NCI-H187 treated with DMSO at 0.1 percent for 48 hours (cell line): ENCODE measurements at places on chromosomes 7 and 10.

- DNase-seq, result no peak
Observed at GRCh38 chr7:18623389-18623788, 127.8 kb downstream of the HDAC9 start.

DNA sequence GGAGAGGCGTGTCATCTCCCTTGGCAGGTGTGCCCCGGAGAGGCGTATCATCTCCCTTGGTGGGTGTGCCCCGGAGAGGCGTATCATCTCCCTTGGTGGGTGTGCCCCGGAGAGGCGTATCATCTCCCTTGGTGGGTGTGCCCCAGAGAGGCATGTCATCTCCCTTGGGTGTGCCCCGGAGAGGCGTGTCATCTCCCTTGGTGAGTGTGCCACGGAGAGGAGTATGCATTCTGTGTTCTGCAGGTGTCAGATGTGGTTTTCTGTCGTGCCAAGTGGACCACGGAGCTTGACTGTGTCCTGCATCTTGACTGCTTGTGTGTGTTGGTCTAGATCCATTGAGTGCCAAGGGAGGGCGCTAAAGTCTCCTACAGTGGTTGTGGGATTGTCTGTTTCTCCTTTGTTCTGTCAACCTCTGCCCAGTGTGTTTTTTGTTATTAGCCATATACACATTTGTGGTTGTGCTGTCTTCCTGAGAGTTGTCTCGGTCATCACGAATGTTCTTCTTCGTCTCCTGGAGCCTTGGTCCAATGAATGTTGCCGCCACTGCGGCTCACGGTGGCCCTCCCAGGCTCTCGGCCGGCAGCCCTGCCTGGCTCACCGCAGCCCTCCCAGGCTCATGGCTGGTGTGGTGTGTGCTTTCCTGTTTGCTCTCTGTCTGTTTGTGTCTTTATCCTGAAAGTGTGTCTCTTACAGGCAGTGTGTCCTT, 96.8 kb downstream of the INPP5A start:
- DNase-seq, result no peak

GRCh38 chr10:29880856-29881255, 178.5 kb downstream of the JCAD start:
- DNase-seq, result no peak

DNA sequence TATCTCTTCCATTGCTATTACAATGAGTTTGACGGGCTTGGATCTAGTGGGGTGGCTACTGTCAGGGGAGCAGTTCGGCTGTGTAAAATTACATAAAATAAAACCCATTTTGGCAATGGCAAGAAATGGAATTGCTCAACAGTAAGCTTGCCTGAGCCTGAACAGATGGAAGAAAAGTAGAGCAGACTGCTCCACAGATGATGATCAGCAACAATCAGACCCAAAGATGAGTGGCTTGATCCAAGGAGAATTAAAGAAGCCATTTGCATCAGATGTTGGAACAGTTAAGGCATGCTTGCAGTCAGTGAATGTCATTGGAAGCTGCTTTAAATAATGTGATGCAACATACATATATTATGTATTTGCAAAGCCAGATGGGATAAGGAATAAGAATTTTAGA, 256.6 kb upstream of the SMIM30 start:
- DNase-seq, result no peak

DNA sequence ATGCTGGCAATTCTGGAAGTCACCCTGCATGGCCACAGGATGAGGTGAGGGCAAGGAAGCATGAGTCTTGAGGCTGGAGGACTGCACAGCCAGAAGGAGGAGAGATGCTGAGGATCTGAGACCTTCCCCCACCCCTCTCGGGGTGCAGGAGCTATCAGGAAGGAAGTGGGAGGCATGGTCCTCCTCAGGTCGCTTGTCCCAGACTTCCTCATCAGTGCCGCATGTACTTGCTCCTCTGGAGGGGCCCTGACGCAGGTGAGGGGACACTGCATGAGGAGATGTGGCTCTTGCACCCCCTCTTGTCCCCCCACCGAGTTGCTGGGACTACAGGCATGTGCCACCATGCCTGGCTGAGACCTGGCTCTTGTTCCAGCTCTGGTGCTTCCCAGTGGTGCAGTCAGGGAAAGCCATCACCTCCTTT, 5.7 kb upstream of the ZMIZ1 start:
- no peak for DNase-seq

GRCh38 chr7:122457969-122458368, 153.4 kb upstream of the FEZF1 start:
- no peak for DNase-seq

DNA sequence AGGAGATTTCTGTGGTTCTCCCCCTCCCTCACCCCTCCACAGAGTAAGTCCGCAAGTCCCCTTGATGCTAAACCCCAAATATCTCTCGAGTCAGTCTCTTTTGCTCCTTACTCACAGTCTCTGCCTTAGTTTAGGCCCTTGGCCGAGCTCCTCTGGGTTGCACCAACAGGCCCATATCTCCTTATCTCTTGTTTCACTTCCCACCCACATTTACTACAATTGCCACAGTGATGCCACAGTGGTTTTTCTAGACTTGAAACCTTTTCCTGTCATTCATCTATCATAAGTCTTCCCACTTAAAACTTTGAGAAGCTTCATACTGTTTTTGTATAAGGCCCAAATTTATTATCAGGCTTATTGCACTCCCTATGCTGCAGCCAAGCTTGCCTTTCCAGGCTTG, 23.4 kb upstream of the NME8 start:
- no peak for DNase-seq

DNA sequence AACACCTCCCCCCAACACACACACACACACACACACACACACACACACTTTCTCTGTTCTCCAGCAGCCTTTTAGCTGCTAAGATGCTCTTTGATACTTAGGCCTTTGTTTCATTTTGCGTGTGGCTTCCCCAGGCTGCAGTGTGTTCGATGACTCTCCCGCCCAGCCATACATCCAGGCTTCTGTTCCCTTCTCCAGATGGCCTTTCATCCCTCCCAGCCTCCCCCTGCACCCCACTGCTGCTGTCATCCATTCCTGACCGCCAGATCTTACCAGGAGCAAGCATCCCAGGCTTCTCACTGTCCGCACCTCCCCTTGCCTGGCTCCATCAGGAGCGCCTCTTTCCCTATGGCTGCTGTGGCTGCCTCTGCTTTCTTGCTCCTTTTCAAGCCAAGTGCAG, 77.8 kb upstream of the PPIF start:
- DNase-seq, result no peak

- no peak for DNase-seq
Observed at GRCh38 chr7:149759093-149759860, 14.1 kb downstream of the ZNF467 start.

- no peak for DNase-seq
Observed at GRCh38 chr7:121286742-121287734, 41.8 kb upstream of the WNT16 start.

DNA sequence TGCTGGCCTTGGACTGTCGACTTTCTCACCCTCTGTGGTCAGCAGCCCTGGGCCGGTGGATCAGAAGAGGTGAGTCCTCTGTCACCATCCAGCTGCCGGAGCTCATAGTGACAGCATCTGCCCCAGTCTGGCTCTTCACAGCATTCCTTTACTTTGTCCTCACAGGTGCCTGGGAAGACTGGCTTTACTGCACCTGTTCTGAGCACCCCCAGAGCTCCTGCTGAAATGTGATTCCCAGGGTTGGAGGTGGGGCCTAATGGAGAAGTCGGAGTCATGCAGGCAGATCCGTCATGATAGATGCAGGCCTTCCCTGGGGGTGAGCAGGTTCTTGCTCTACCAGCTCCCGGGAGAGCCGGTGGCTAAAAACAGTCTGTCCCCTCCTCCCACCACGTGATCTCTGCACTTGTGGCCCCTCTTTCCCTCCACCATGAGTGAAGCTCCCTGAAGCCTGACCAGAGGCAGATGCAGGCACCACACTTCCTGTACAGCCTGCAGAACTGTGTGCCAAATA, 171.5 kb downstream of the ZMYND11 start:
- no peak for DNase-seq

DNA sequence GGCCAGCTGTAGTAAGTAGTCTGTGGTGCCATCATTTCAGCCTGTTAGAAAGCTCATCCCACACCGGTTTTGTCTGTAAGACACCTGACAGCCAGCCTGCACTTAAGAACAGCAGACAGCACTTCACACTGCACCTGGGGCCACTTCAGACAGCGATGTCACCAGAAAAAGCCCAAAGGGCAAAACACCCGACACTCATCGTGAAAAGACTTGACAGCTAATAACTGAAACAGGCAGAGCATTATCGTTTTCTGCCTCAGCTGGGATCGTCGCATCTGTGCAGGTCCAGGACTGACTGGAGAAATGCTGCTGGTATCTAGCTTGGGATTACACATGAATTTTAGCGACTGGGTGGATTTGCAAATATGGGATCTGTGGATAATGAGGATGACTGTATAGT, 16.8 kb upstream of the LAT2 start:
- DNase-seq, result peak; percentile 81

GRCh38 chr10:71040343-71040742, 152.0 kb upstream of the PCBD1 start:
- no peak for DNase-seq

GRCh38 chr10:77091597-77092165, 545.9 kb downstream of the KCNMA1 start:
- no peak for DNase-seq

DNA sequence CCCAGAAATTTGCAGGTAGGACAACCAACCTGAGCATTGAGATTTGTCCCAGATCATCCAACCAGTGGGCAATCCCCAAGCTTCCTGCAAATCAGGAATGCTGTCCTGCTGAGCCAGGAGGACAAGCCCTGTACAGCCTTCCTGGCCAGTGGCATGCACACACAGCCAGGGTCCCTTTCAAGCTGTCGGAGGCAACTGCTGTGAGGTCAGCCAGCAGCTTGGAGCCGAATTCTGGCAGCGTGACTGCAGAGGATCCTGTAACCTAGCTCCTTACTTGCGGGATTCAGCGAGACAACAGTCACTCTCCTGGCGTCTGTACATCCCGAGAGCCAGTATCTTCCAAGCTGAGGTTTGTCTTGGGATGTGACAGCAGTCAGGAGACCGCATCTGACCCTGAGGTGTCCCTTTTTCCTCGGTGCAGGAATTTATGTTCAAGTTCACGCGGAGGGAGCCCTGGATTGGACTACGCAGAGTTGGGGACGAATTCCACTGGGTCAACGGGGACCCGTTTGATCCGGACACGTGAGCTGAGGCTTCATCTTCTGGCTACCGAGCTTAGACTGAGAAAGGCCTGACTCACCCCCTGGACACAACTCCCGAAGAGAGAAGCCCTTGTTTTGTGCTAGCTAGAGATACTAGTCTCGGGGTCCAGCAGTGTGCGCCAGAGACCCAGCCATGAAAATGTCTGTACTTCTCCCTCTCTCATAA, 18.3 kb downstream of the CLEC2L start:
- no peak for DNase-seq

DNA sequence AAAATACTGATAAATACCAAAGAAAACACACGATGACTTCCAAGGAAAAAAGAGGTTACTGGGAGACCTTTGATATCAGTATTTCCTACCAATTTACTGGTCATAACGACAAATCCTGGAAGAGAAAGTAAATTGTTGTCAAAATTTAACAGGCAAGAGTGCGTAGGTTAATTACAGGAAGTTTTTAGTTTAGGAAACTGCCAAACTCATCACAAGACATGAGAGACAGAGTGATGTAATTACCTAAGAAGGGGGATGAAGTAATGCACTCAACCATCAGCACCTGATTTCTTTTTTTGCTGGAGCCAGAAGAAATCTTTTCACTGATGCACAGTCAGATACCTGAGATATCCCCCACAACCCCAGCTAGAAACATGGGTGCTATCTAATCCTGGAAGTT, 16.8 kb downstream of the MACC1 start:
- DNase-seq, result no peak

- no peak for DNase-seq
Observed at GRCh38 chr7:85111761-85112160, 75.1 kb downstream of the SEMA3D start.

- DNase-seq, result no peak
Observed at GRCh38 chr7:19482628-19483027, 226.2 kb downstream of the POLR1F start.

- DNase-seq, result no peak
Observed at GRCh38 chr10:72086466-72087391, 1.6 kb downstream of the SPOCK2 start.

- no peak for DNase-seq
Observed at GRCh38 chr7:69762821-69763352, 164.6 kb downstream of the AUTS2 start.

DNA sequence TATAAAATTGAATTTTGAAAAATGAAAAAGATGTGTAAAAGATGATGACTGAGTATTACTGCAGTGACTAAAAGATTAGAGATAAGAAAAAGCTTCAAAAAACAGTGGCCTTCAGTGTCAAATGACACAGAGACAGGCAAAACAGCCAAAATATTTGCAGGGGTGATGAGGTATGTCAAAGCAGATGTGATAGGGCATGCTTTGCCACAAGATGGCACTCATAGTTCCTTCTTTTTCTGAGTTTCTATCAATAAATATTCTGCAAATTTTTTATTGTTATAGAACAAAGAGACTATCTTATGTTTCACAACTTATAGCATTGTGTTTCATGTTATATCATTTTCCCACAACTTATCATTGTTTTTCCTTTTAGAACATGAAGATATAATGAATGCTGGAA, 344.1 kb upstream of the HPS1 start:
- no peak for DNase-seq

GRCh38 chr10:34081347-34081743, 733.8 kb downstream of the PARD3 start:
- DNase-seq, result no peak

- no peak for DNase-seq
Observed at GRCh38 chr7:19249281-19249680, 104.1 kb upstream of the FERD3L start.

DNA sequence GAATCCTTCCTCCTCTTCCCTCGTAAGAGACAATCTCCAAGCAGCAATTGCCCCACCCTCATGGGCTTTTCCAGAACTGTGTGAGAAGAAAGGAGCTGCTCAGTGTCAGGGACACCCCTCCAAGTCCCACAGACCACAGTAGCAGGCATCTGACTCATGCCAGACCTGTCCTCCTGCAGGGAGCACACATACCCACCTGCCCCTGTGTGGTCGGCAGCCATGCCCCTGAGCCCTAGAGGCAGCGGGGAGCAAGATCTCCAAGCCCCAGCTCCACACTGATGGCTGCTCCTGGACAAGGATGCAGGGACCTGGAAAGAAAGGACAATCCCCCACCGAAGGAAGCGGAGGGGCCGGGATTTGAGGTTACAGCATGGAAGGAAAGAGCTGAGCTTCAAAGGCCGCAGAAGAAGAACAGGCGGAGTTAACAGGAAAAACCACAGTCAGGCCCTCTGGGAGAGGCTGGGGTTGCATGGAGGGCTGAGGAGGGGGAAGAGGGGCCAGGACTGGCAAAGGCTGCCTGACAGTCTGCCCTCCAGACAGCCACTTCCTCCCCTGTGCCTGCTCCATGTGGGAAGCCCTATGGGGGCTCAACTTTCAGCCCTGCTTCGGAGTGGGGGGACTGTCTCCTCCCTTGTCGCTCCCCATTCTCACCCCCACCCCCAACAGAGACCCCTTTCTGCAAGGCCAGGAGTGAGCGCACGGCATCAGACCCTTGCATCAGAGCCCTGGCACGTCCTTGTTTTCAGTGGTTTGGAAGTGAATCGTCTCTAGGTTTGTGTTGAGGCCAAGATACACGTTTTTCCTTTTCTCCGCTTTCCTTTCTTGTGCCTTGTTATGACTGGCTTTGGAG, 46.8 kb downstream of the ASB13 start:
- no peak for DNase-seq

GRCh38 chr10:29895456-29895855, 163.9 kb downstream of the JCAD start:
- no peak for DNase-seq
